AG08396 (cell line): ENCODE measurements at places on chromosomes 16 and 17.

DNA sequence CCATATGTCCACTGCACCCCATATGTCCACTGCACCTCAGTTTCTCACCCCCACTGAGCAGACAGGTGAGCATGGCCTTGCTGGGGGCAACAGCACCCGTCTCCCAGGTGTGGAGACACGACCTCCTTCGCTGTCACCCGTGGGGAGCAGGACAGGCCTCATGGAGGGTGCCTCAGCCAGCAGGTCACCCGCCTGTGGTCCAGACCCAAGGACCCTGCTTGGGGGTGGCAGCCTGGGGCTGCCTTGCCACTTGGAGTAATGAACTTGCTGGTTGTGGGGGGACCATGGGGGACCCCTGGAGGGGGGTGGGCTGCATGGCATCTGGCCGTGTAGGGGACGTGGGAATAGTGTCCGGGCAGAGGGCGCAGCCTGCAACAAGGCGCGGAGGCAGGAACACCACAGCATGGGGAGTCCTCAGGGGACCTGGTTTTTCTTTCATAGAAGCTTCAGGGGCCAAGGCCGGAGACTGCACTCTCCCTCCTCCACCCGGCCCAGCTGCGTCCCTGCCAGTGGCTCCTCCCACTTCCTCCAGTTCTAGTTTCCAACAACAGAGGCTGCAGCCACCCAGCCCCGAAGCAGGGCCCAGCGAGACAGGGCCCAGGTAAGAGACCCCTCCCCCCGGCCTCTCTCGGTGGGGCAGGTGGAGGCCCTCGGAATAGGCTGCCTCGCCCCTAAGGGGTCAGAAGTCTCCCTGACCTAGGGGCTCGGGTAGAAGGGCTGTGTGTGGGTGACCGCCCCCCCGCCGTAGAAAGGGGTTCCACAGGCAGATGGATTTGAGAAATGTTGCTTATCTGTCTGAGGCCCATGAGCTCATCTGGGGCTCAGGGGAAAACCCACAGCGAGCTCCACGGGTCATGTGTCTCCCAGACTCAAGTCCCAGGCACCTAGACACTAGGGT, at the start of gene NHLRC4:
Gene NHLRC4 (plus strand): TSS at position 531 of the 898 bp plus-strand sequence. CDS start 1,043 bp downstream, outside the sequence.
- peak; percentile 88 for DNase-seq

DNA sequence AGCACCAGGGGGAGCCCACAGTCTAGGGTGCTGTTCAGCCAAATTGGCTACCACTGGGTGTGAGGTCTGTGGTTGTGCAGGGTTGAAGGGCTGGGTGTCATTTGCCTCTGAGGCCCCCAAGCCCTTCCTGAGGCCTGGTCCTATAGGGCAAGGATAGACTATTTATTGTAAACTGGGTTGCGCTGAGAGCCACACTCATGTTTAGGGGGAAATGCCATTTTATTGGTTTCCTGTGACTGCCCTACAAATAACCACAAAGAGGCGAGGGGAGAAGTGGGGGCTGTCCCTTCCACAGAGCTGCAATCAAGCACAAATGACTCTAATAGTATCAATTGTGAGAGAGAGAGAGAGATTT, 3.6 kb upstream of the ZCCHC14 start:
- no peak for DNase-seq

GRCh38 chr16:24189941-24190340, 66.2 kb upstream of the CACNG3 start:
- no peak for DNase-seq

GRCh38 chr16:57372372-57373116, at the start of gene CX3CL1:
Gene CX3CL1 (plus strand): TSS chr16:57372490. CDS start chr16:57372569, 79 bp downstream.
- DNase-seq: peak; percentile 68

- no peak for DNase-seq
These were observed 132.3 kb upstream of the RPL38 start for GRCh38 chr17:74070998-74071679.

DNA sequence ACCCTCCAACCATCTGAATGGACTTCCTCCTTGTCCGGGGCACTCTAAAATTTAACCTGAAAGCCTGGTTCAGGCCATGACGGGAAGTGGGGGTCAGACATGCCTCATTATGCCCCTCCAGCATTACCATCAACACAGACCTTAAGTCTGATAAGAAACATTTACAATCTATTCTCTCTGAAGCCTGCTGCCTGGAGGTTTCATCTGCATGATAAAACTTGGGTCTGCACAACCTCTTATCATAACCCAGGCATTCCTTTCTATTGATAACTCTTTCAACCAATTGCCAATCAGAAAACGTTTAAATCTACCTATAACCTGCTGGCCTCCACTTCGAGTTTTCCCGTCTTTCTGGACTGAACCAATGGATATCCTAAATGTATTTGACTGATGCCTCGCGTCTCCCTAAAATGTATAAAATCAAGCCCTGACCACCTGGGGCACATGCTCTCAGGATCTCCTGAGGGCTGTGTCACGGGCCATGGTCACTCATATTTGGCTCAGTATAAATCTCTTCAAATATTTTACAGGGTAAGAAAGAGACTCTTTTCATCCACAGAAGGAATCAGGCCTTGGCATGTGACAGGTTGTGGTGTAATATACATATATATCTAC, 45.6 kb downstream of the LYRM1 start:
- DNase-seq: no peak

DNA sequence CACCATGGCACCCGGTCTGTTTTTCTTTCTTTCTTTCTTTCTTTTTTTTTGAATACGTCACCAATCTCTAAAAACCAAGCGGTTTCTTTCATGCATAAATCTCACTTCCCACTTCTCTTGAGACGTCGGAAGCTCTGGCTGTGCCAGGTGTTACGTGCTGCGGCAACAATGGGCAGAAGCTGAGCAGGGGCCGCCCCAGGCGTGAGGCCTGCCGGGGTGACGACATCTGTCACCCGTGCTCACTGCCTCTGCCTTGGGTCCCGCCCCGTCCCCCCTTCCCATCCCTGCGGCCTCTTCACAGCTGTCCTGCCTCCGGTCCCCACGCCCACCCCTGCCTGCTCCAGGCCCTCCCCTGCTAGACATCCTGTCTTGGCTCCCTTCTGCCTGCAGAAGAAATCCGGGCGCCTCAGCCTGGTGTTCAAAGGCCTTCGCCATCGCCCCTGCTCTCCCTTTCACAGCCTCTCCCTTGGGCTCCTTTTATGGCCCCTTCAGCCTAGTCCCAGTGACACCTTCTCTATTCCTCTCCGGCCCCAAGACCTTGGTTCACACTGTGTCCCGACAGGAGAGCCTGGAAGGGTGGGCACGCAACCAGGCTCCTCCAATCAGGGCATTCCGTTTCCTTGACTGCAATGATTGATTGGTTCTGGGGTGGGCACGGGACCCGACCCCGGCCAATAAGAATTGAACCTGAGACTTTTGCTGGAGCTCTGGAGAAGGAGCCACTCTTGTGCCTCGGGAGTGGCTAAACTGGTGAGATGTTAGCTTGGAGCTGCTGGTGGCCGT, 4.8 kb downstream of the P2RX1 start:
- DNase-seq: no peak

DNA sequence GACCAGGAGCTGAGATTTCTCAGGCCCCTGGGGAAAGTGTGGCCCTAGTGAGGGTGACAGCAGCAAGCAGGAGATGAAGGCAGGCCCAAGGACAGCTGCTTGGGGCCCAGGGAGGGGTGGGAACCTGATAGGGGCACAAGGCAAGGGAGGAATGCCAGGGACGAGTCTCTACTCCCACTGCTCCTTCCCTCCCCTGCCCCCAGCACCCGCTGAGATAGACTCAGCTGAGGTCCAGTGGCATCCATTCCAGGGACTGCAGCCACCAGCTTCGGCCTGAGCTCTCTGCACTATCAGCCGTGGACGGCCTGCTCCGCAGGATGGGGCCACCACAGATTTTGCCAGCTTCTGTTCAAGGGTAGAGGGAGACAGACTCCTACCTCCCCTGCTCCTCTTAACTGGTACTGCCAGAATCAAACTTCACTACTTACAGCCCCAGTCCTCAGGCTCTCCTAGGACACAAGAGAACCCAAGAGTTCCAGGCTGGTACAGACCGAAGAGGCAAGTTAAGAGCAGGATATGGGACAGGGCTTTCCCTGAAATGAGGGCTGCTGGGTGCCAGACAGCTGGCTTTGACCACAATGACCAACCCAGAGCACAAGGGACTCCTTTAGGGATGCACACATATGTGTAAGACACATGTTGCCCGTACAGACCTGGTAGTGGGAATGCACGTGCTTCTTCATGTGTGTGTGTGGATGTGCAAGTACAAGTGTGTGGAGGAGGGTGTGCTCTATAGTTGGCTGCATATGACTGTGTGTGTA, 5.5 kb downstream of the CACNB1 start:
- DNase-seq: no peak

DNA sequence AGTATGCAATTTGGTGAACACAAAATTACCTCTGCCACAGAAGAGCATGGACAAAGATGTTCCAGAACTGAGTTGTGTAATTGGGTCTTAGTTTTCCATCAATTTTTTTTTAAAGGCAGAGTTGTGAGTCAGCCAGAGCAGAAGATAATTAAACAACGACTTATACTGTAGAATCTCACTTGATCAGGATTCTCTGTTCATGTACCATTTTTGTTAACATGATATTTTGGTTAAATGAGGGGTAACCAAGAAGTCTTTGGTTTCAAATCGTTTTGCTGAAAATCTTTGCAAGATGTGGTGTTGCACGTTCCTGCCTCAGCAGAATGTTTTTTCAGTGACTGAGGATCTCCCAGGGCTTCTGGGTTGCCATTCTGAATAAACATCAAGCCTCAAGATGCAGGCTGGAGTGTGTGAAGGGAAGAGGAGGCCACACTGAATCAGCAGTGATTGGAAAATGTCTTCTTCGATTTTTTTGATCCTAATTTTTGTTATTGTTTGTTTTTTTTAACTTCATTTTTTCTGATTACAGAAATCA, 232.6 kb upstream of the IRX3 start:
- no peak for DNase-seq

GRCh38 chr17:19309701-19310100, 52.8 kb downstream of the B9D1 start:
- DNase-seq: no peak

- peak; percentile 48 for DNase-seq
These were observed 3.7 kb upstream of the TMEM231 start for GRCh38 chr16:75559564-75560372.

GRCh38 chr16:47460359-47460710, 528 bp downstream of the ITFG1 start:
- DNase-seq: peak; percentile 13

DNA sequence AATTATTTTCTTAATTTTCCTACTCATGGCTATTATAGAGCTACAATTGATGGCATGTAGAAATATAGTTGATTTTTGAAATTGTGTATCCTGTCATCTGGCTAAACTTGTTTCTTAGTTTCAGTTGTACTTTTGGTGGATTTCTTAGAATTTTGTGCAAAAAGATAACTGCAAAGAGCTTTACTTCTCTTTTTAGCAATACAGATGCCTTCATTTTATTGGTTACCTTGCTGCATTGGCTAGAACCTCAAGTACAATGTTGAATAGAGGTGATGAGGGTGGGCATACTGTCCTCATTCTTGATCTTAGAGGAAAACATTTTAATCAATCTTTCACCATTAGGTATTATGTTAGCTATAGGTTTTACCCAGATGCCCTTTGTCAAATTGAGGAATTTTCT, 67.9 kb downstream of the METRNL start:
- no peak for DNase-seq

DNA sequence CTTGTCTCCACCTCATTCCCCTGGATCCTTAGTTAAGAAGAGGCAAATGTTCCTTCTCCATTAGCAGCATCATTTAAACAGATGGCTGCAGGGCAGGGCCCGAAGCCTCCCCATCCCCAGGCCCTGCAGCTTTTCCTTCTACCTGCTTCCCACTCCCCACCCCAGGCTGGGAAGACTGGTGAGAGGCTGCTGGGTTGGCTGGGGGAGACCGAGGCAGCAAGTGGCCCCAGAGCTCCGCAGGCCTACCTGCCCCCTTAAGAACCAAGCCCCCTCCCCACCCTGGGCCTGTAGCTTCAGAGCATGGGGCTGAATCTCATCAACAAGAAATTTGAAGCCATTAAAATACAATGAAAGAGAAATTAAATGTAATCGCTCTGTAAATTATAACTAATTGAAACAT, 22.1 kb upstream of the RPL38 start:
- DNase-seq: no peak

DNA sequence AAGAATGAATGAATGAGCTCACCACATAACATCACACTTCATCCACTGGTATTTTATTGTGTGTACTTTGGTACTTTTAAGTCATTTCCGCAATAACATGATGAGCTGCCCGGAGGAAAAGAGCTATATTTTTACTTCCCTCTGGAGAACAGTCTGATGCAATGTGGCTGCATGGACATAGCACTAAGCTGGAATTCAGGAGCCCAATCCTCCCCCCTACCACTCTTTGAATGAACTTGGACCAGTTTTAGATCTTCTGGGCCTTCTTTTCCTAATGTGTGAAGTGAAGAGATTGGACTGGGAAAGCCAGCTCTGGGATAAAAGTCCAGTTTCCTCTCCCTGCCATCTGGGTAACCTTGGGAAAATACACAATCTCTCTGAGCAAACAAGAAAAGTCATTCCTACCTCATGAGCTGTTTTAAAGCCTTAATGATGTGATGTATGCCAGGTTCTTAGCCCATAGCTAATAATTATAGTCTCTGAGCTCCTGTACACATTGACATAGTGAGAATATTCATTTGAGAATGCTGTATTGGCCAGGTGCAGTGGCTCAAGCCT, 79.3 kb downstream of the ABCC12 start:
- DNase-seq: no peak

DNA sequence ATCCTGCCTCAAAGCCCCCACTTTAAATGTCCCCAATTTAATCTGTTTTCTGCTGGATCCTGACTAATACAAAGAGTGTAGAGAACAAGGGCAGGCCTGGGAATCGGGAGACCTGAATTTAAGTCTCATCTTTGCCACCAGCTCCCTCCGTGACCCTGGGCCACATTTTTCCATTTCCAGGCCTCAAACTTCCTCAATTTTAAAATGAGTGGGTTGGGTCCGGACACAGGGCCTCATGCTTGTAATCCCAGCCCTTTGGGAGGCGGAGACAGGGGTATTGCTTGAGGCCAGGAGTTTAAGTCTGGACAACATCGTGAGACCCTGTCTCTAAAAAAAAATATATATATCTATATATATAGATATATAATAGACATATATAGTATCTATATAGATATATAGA, 61.4 kb downstream of the SRL start:
- DNase-seq: no peak

DNA sequence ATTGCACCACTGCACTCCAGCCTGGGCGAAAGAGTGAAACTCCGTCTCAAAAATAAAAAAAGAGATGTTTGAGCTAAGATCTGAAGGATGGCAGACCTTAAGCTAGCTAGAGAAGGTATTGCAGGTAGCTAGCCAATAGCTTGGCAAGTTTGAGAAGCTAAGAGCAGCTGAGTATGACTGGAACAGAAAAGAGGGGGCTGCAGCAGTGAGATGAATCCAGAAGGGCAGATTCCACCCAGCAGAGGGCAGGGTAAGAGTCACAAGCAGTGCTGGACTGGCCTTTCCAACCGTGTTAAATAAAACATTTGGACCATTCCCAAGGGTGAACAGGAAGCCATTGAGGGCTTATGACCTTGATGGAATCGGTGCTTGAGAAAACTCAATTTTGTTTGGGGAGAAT, 5.7 kb upstream of the PHAF1 start:
- DNase-seq: no peak

DNA sequence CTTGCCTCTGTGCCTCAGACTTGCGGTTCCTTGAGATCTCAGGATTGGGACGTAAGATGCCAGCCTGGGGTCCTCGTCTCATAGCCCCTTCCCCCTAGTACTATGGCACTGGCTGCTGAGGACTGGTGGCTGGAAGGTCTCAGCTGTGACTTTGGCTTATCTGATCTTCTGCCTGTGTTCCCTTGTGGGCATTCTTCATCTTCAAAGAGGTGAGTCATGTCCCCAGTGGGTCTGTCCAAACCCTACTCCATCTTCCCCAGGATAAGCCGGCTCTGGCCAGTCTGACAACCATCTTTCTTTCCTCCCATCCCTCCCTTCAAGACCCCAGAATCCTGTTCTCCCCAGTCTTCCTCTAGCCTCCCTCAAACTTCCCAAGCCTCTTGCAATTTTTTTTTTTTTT, 3.6 kb downstream of the CD19 start:
- no peak for DNase-seq
